ENCODE measurements at places on chromosomes 2 and 18.

DNA sequence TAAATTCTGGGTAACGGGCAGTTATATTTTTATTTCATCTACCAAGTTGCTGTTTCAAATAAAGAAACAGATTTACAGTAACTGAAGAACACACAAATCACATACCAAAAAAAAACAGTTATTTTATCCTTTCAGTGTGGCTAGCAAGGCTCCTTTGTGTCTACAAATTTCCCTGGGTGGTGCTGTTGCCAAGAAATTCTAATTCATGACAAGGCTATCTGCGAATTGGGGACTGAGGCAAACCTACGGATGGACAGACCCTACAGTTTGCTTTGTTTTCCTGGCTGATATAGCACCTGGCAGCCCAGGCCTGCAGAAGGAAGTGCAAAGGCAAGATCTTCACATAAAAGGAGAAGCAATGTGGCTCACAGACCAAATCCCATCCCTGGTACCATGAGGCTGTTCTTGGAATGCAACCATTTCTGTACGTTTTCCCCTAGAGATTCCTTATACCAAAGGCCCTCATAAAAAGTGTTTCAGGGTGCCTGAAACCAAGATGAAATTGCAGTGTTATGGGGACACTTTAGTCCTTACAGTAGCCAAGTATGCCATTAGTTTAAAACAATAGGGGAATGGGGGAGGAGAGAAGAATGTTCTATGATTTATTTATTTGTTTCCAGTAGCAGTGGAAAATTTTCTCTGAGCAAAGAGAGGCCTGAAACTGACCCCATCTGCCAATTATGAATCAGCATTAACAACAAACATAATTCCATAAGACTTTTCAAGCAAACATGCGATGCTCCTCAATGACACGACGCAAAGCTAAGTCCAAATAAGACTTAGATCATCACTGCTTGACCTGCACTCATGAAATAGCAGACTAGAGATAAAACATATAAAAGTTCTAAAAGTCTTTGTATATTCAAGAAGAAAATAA lies 4.3 kb downstream of the KLF7 start:
- DNase-seq = peak; percentile 20

GRCh38 chr18:79760881-79761280 lies 36.9 kb upstream of the KCNG2 start:
- no peak for DNase-seq

DNA sequence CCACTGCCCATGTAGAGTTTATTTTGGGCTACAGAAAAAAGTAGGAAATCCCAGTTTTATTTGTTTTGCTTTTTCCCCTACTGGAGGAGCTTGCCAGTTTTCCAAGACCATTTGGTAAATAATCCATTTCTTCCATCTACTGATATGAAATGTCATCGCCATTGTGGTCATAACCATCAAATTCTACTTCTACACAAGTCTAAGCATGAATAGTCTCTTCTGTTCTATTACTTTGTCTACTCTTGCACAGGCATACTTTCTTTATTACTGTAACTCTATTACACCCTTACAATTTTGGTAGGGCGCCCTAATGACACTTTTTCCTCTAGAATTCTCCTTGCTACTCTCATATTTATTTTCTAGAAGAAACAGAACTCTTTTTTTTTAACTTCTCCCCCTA lies 120.7 kb downstream of the ATAD2B start:
- no peak for DNase-seq

- no peak for DNase-seq
Measured at GRCh38 chr2:32721376-32721775, 93.5 kb downstream of the TTC27 start.

DNA sequence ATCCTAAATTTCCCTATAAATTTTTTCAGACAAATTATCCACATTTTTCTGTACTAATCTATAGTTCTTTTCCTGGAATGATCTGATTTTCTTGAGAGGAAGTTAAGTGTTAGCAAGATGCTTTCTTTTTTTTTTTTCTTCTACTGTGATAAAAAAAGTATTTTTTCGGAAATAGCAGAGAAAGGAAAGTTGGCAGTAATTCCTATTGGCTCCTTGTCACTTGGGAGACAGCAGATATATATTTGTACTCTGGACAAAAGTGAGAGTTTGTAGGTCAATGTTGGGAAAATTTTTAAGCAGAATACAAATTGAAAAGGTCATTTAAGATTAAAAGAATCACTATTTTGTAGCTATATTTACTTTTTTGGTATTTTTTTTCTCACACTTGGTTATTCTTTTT lies 635.7 kb upstream of the NRXN1 start:
- no peak for DNase-seq

GRCh38 chr18:25662272-25662671 lies 310.3 kb upstream of the ZNF521 start:
- no peak for DNase-seq

DNA sequence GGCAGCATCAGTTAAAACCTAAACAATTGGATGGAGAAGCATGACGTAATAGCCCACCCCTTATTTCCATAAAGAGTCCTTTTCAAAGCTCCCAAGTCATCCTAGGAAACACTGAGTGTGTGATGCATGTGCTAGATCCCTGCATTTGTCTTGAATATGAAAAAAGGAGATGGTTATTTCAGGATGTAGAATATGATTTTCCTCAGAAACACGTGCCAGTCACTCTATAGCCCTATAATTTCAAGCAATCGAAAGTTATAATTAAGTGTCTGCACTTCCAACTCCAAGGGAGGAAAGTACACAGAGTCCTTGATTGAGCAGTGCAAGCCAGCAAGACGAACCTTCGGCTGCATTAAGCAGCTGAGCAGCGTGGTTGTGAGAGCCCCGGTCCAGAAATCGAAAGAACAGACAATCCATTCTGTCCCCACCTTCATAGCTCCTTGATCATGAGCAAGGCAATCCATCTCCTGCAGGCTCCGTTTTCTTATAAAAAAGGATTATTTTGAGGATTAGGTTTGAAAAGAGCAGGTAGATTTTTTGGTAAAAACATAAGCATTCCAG lies 287.7 kb downstream of the FBXO15 start:
- DNase-seq = no peak

DNA sequence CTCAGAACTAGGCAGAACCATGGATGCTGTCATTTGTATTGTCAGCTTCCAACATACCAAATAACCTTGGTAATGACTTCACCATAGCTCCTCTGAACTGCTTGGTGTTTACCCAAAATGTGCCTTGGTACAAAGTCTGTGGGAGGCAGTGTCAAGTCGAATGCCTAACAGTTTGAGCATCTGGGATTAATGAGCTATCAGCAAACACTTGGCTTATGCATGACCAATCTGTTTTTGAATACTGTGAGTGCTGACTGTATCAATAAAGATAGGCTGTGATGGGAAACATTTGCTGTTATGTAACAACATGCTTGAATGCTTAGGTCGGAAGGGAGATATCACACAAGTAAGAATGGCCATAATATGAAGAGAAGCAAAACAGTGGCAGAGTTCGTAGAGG lies 455.4 kb downstream of the CMPK2 start:
- no peak for DNase-seq

DNA sequence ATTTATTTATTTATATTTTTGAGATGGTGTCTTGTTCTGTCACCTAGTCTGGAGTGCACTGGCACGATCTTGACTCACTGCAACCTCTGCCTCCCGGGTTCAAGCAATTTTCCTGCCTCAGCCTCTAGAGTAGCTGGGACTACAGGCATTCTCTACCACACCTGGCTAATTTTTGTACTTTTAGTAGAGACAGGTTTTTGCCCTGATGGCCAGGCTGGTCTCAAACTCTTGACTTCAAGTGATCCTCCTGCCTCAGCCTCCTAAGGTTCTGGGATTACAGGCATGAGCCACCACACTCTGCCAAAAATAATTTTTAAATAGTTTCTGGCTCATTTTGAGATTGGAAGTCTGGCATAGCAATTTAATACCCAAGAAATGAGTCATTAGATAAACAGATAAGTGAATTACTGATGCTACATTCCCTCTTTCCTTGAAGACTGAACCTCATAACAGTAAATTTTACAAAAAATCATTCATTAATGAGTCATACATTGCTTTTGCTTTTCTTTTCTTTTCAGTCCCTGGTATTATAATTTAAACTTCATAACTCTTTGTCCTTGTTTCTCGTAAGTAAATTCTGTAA lies 881.6 kb upstream of the PIK3C3 start:
- DNase-seq = no peak

- no peak for DNase-seq
Measured at GRCh38 chr2:38444247-38444646, 67.2 kb upstream of the ATL2 start.

- DNase-seq = no peak
Measured at GRCh38 chr2:240503848-240504247, 53.9 kb downstream of the ANKMY1 start.

DNA sequence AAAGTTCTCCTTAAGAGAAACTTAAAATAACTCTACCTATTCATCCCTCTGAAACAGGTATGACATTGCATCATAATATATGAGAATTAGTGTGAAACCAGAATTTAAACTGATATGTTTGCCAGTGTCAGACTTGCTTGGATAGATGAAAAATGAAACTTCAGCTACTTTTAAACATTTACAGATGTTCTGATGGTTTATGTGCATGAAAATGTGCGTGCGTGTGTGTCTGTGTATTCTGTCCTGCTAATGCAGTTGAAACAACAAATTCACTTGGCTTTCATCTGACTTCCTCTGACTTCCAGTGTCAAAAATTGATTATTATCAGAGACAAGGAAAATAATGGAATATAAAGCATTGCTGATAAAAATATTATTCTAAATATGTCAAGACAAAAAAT lies 719.4 kb downstream of the LRP1B start:
- DNase-seq = no peak

DNA sequence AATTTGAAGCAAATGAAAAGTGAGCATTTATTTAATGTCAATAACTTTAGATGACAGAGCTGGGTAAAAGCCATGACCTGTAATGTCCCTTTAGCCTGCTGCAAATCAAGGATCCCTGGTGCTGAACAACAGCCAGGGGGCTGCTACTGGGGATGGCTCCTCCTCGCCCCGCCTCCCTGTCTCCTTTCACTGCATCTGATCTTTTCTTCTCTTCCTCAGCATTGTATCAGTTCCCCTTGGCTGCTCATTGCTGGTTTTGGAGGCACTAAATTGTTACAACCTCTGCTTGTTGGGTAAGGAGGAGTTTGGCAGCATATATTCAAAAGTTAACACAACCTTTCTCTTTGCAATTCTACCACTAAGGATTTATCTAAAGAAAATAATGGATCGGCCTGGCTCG lies 236.3 kb upstream of the ID2 start:
- no peak for DNase-seq

GRCh38 chr2:94997981-94998930 lies 27.3 kb upstream of the MAL start:
- no peak for DNase-seq

DNA sequence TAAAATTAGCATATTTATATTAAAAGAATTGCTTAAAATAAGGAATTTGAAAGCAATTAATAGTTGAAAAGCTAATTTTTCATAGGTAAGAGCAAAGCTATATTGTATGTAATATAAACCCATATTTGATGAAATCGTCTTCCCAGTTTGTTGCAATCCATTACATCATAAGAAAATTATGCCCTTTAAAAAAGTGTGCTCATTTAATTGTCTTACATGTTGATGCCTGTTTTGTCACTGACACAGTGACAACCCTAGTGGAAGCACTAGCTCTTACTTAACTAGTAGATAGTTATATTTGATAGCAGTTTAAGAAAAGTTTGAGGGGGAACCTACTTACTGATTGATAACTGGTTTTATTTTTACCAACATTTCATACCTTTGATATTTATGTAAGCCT lies 30.0 kb upstream of the IL18RAP start:
- DNase-seq = no peak
